Activated CD4-positive, alpha-beta T cell treated with anti-CD3 and anti-CD28 coated beads, Interleukin-2, amount 50 U/mL, for 4 hours (primary cell): ENCODE measurements at places on chromosomes 4 and X.

DNA sequence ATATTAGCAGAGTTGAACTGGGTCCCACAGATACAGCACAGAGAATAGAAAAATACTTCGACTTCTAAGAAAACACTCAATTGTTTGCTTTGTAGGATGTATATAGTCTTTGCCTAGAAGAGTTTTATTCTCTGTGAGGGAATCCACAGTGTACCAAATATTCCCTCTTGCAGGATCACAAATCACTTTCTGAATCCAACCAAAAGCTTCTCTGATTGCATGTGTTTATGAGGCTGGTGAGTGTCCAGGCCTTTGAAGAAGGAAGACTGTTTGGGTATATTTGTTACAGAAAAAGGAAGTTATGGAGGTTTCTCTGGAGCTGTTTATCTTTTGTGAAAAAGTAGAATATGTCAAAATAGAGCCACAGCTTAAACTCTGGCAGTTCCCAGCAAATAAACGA lies 423.2 kb downstream of the AFF2 start:
- DNase-seq: no peak

GRCh38 chr4:37590016-37590415 lies 96.2 kb downstream of the RELL1 start:
- DNase-seq: no peak

DNA sequence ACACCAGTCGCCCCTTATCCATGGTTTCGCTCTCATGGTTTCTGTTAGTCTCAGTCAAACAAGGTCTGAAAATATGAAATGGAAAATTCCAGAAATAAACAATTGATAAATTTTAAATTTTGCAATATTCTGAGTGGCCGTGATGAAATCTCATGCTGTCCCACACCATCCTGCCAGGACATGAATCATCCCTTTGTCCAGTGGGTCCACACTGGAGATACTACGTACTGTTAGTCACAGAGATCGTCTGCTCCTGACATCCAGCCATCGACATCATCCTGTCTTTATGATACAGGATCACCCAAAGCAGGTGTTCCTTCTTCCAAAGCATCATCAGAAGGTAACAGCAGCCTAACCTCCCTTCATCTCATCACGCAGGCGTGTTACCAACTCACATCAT lies 76.5 kb upstream of the MSX1 start:
- DNase-seq: no peak

DNA sequence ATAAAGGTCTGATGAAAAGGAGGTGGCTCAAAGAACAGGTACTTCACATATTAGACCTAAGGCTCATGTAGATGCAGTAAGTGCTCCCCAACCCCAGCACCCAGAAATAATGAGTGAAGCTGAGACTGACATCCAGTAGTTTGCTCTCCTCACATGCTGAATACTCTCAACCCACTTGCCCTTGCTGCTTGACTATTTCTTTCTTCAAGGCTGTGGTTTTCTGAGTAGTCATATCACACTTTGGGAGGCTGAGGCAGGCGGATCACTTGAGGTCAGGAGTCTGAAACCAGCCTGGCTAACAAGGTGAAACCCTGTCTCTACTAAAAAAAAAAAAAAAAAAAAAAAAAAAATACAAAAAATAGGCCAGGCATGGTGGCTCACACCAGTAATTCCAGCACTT lies 51.5 kb upstream of the PRPS1 start:
- no peak for DNase-seq

DNA sequence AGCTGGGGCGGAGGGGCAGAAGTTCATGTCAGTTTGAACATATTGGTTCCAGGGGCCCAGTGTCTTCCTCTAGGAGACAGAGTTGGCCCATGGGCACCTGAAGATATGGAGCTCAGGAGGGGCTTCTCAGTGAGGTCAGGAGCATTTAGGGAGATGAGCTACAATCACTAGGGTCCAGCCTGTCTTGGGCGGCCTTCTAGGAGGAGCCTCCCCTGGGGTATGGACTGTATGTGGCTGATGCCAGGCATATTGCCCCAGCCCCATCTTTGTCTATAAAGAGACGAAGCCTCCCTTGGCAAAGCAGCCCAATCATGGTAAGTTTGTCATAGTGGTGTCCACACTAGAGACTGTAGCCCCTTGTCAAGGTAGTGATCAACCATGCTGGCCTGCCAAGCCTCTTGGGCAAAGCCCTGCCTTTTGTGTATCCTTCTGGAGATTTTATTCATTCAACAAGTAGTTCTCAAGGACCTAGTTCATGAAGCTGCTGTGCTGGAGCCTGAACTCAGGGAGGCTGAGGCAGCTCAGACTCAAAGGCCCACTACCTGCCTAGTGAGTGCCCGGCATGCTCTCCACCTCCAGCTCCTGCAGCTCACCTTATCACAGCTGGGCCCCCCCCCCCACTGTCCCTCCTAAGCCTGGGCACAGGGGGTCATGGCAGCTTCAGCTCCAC lies 5.4 kb upstream of the CNGA2 start:
- DNase-seq: no peak

DNA sequence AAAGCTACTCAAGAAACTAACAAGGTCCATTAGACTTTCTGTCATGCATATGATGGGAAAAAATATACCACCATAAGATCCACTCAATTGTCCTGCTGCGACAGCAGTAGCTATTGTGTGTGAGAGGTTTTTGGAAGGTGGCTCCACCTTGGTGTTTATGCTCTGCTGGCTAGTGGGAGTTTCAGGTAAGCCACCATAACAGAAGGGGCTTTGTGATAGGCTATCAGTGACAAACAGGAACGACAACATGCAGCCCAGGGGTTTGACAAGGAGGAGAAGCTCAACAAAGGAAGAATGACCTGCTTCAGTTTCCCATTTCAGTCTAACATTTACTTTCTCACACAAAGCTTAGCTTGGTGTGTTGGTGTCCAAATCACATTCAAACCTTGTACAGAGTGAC lies 182.6 kb downstream of the ATOH1 start:
- no peak for DNase-seq

DNA sequence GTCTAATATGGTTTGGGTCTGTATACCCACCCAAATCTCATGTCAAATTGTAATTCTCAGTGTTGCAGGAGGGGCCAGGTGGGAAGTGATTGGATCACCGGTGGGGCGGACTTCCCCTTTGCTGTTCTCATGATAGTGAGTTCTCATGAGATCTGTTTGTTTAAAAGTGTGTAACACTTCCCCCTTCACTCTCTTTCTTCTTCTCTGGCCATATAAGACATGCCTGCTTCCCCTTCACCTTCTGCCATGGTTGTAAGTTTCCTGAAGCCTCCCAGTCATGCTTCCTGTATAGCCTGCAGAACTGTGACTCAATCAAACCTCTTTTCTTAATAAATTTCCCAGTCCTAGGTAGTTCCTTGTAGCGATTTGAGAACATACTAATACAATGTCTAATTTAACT lies 19.7 kb upstream of the SCRG1 start:
- no peak for DNase-seq

- DNase-seq: no peak
Observed at GRCh38 chrX:150543230-150544155, 24.9 kb upstream of the MTM1 start.
